Kidney epithelial cell (primary cell): ENCODE measurements at places on chromosomes 3 and 15. TPM values are rescaled to one million over a fixed set of nuclear protein-coding genes. Genes with fewer than 3 reads are reported as not detected.

GRCh38 chr3:45771166-45771775 is 25.1 kb downstream of the SLC6A20 start:
- no peak for DNase-seq

GRCh38 chr3:192128922-192129321 is 598.4 kb downstream of the FGF12 start:
- no peak for DNase-seq

GRCh38 chr15:70258369-70259027 is 160.8 kb upstream of the TLE3 start:
- no peak for DNase-seq

DNA sequence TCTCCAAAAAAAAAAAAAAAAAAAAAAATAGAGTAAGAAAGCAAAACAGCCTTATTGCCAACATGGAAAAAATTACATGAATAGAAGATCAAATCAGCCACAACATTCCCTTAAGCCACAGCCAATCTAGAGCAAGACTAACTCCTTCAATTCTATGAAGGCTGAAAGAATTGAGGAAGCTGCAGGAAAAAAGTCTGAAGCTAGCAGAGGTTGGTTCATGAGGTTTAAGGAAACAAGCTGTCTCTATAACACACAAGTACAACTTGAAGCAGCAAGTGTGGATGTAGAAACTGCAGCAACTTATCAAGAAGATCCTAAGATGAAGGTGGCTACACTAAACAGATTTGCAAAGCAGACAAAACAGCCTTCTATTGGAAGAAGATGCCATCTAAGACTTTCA is 9.3 kb downstream of the PARL start:
- DNase-seq = no peak

- DNase-seq = no peak
Observed at GRCh38 chr3:53724566-53724965, 121.7 kb downstream of the CHDH start.

DNA sequence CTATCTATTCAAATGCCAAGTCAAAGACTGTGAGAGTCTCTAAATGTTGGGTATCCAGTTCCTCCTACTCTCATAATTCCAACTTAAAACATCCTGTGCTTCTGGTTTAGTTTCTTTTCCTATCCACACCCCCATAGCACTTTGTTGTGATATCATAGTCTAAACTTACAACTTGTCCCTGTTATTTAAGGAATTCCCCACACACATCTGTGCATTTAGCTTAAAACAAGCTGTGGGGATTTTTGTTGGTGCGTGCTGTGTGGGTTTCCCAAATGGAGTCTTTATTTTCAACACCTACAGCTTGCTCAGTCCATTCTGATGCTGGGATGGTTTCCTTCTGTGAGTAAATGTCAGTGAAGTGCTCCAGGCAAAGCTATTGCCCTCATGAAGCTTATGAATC is 167.3 kb downstream of the GMNC start:
- DNase-seq = no peak

- DNase-seq = no peak
Observed at GRCh38 chr15:40097968-40098476, 10.7 kb downstream of the BMF start.

DNA sequence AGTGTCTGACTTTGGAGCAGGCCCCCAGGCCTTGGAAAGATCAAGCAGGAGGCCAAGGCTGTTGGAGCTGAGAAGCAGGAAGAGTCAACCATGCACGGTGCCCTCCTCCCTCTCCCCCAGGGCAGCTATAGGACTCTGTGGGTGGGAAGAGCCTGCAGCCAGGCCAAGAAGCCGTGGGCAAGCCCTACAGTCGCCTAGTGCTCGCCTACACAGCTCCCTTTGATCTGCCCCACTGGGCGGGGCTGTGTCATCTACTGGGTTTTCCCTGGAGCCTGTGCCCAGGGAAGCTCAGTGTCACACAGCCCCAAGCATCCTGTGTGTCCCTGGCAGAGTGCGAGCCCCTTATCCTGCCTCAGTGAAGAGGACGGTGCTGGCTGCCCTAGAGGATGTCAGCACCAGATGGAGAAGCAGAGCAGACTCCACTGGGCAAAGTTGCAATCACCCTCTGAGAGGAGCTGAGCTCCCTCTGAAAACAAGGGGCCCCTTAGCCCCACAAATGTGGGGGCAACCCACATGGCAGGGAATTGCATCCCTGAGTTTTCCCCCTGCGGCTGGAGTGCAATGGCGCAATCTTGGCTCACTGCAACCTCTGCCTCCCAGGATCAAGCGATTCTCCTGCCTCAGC is 72.2 kb downstream of the KLF13 start:
- DNase-seq = no peak

The B3GNT5 gene
- total RNA-seq = 21.1 and 27.6 TPM in 2 replicates

The SLC12A8 gene
- total RNA-seq = 13.6 and 16.6 TPM in 2 replicates

The CIDEC gene
- not detected in 2 replicates for total RNA-seq

The SLC22A13 gene
- 0.34 TPM in 1 of 2 replicates, not detected in the other for total RNA-seq

The WHAMM gene
- total RNA-seq = 5.4 and 6.6 TPM in 2 replicates

The CMTM7 gene
- 40.7 and 48.0 TPM in 2 replicates for total RNA-seq
